ENCODE measurements at places on chromosomes 3 and 15. TPM values are rescaled to one million over a fixed set of nuclear protein-coding genes. Genes with fewer than 3 reads are reported as not detected.

The STX19 gene
- 7.1 TPM for polyA plus RNA-seq

DNA sequence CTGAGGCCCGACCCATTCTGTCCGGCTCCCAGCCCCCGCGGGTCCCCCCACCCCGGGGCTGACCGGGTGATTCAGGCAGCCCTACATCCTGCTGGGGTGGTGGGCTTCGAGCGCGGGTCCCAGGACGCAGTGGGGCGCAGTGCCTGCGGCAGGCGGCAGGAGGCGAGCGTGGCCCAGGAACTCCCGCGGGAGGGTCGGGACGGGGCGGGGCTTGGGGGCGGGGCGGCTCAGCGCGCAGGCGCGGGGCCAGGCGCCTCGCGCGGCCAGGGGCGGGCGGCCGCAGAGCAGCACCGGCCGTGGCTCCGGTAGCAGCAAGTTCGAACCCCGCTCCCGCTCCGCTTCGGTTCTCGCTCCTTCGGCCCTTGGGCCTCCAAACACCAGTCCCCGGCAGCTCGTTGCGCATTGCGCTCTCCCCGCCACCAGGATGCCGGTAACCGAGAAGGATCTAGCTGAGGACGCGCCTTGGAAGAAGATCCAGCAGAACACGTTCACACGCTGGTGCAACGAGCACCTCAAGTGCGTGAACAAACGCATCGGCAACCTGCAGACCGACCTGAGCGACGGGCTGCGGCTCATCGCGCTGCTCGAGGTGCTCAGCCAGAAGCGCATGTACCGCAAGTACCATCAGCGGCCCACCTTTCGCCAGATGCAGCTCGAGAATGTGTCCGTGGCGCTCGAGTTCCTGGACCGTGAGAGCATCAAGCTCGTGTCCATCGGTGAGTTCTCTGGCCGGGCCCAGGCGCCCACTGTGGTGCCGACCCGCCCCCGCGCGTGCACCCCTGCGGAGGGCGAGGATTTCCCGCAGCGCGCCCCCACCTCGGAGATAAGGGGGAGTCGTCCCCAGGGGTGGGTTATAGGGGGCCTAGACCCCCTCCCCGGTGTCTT lies at the start of gene FLNB:
Gene FLNB, plus strand, starts transcription at position 282 of the 885 bp plus-strand sequence. Its CDS starts 143 bp downstream, at position 425.
- DNase-seq = peak; percentile 93

The NEK10 gene
- polyA plus RNA-seq = 0.25 TPM

DNA sequence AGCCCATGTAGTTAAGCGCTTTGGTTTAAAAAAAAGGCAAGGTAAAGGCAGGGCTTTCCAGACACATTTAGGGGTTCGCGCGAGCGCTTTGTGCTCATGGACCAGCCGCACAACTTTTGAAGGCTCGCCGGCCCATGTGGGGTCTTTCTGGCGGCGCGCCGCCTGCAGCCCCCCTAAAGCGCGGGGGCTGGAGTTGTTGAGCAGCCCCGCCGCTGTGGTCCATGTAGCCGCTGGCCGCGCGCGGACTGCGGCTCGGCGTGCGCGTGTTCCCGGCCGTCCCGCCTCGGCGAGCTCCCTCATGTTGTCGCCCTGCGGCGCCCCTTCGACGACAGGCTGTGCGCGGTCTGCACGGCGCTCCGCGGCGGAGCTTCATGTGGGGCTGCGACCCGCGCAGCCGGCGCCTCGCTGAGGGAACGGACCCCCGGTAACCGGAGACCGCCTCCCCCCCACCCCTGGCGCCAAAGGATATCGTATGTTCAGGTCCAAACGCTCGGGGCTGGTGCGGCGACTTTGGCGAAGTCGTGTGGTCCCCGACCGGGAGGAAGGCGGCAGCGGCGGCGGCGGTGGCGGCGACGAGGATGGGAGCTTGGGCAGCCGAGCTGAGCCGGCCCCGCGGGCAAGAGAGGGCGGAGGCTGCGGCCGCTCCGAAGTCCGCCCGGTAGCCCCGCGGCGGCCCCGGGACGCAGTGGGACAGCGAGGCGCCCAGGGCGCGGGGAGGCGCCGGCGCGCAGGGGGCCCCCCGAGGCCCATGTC lies 927 bp downstream of the SMAD6 start:
- peak; percentile 81 for DNase-seq

GRCh38 chr3:175163686-175164085 lies 304.6 kb downstream of the NAALADL2 start:
- no peak for DNase-seq

GRCh38 chr3:99872923-99873254 lies 55.2 kb downstream of the CMSS1 start:
- DNase-seq = no peak

DNA sequence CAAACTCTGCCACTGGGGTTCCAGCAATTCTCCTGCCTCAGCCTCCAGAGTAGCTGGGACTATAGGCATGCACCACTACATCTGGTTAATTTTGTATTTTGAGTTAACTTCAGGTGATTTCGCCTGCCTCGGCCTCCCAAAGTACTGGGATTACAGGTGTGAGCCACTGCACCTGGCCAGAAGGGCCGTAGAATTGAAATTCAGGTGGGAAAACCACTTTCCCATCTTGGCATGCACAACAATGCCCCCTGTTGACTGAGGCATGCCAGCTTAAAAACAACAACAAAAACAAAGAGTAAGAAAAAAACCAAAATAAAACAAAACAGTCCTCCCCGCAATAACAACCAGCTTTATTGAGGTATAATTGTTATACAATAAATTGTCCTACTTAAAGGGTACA lies 32.6 kb upstream of the RAB11A start:
- DNase-seq = no peak

DNA sequence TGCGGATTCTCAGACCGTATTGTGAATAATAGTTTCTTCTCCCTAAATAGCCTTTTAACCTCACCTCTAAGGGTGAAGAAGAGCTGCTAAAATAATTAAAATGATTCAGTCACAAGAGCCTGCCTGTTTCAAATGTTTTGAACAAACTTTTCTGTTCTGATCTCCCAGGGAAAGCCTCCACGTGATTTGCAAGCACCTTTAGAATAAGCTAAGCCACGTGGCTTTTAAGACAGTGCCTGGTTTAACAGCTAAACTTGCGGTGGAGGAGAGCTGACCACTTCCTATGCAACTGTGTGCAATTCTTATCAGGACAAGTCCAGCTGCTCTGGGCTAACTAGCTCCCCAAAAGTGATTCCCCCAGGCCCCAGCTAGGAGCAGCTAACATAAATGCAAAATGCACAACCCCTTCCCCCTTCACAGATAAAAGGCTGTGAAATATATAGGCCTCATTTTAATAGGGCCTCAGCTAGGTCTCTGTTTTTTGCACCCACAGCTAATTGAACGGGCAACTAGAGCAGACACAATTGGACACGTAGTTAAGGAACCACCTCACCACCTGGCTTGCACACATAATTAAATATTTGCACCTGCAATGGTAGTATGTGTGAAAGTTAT lies 401.2 kb upstream of the NR2F2 start:
- no peak for DNase-seq

DNA sequence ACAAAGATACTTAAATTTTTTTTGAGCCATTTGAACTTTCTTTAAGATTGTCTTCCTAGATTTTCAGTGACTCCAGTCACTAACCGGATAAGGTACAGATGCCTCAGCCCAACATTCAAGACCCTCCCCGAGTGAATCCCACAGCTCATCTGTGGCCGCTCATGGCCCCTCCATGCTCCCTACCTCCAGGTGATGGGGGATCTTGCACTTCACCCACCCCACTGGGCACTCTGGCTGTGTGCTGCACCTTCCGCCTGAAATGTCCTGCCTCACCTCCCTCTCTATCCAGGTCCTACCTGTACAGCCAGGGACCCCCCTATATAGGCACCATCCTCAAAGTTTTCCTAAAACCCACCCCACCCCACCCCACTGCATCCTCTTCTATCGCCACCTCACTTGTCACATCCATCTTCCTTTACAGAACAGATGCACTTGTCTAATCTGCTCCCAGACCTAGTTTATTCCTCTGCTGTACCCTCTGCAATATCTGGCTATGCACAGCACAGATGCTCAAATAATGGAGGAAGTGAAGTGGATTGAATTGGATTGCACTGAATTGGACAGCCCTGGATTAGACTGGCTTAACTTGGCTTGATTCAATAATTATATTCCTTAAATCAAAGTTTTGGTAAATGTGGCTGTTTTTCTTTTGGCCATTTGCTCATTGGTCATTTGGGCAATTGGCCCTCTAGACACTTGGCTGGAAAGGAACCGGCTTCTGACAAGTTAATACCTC lies 24.5 kb downstream of the NTRK3 start:
- no peak for DNase-seq

- DNase-seq = no peak
Measured at GRCh38 chr3:72474775-72475174, 373.5 kb downstream of the SHQ1 start.

DNA sequence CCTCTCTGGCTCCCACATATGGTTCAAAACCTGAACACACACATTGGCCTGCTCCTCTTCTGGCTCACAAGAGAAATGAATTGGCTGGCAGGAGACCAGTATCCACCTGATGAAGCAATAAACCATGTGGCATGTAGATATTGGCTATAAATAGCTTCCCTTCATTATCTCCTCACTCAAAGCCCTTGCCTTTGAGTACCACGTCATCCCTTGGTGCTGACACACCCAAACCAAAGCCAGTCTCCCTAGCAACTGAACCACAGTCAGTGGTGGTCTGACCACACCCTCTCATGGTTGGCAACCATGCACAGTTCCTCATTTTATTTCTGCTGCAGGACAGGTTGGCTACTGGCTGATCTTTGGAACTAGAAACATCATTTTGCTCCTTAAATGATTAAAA lies 98.8 kb downstream of the ZNF621 start:
- DNase-seq = no peak
